ENCODE measurements at places on chromosomes 5 and 9. TPM values are rescaled to one million over a fixed set of nuclear protein-coding genes. Genes with fewer than 3 reads are reported as not detected.

DNA sequence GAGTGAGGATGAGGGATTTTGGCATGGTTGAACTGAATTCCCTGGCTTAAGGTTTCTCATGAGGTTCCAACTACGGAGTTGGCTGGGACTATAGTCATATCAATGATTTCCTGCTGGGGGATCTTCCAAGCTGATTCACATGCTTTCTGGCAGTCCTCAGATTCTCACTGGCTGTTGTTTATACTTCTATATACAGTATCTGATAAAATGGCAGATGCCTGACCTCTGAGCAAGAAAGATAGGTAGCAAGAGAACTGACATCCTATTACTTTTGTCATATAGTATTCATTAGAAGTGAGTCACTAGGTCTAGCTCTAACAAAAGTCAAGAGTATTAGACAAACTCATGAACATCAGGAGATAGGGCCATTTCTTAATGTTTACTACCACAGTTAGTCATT is 440.9 kb upstream of the EDIL3 start:
- ATAC-seq = no peak

GRCh38 chr5:80248378-80248777 is 7.5 kb downstream of the SERINC5 start:
- ATAC-seq = no peak

DNA sequence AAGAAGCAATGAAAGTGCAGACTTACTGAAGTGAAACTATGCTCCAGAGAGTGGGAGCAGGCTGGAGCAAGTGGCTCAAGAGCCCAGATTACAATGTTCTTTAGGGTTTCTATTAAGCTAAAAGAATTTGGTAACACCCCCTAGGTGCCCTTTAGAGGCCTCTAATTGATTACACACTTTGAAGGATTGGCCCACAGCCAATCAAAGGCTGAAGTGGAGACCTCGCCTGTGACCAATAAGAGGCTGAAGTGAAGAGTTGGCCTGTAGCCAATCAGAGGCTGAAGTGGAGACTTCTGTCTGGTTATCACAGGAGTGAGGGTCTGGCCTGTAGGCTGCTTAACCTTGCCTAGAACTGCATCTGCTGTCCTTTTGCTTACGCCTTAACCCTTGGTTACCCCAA is 46.7 kb upstream of the SPATA31C2 start:
- ATAC-seq = no peak

GRCh38 chr9:114856215-114856941 is 50.5 kb upstream of the TNFSF15 start:
- peak; percentile 65 for ATAC-seq

DNA sequence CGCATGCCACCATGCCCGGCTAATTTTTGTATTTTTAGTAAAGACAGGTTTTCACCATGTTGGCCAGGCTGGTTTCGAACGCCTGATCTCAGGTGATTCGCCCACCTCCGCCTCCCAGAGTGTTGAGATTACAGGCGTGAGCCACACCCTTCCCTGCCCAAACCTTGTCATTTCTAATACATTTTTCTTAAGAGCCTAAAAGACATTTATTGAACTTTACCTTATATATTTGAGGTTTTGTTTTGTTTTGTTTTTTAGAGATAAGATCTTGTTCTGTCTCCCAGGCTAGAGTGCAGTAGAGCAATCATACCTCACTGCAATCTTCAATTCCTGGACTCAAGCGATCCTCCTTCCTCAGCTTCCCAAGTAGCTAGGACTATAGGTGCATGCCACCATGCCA is 39.8 kb upstream of the FANCC start:
- ATAC-seq = no peak

DNA sequence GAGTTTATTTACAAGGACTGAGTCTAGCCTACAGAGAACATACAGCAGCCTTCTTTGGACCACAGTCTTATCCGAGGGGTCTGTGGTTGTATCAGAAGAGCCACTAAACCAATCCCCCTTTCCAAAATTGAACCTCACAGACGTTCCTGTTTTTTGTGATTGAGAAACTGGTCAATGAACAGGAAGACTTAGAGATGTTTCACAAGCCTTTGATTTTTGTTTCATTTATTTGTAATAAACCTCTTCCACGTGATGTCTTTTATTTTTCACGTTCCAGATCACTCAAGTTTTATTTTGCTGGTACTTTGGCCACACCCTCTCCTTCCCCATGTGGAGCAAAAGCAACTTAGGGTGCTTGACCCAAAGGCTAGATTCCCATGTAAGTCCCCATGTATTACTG is 16.1 kb downstream of the CCT5 start:
- no peak for ATAC-seq

GRCh38 chr5:9105851-9106250 is 440.0 kb downstream of the SEMA5A start:
- ATAC-seq = no peak

- no peak for ATAC-seq
Observed at GRCh38 chr5:71587766-71588532, 809 bp downstream of the MCCC2 start.

The SEMA6A gene
- total RNA-seq = 19.3 TPM

The SLCO4C1 gene
- not detected for total RNA-seq

The MEGF10 gene
- 1.6 TPM for total RNA-seq

The CCDC152 gene
- total RNA-seq = 1.2 TPM

Data from gastroesophageal sphincter (tissue), 4 donors.